ENCODE measurements at places on chromosomes 6 and 20.

DNA sequence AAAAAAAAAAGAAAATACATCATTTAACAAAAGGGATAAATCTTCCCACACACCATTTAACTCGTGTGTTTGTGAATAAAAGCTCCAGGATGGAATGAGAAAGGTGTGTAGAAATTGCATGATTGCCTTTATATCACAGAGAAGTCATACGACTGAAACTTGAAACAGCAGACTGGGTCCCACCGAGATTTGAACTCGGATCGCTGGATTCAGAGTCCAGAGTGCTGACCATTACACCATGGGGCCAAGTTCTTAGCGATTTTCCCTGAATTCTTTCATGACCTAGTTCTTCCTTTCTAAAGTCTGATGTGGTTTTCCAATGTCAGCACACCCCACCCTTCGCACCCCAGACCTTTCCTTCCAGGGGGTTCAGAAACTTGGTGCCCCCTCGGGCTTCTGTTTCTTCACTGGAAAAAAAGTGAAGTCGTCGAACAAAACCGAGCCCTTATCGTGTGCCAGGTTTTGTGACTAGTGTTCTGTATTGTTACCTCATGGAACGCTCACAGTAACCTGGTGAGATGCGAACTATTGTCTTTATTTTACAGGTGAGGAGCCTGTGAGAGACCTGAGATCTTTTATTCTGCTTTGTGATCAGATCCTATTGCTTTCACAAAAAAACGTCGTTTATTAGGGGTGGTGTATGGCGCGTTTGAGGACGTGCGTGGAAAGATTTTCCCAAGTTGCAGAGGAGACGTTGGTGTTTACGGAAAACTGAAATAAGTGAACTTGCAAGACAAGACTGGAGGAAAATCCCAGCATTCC is 120.8 kb downstream of the OR2B2 start:
- peak; percentile 75 for DNase-seq

DNA sequence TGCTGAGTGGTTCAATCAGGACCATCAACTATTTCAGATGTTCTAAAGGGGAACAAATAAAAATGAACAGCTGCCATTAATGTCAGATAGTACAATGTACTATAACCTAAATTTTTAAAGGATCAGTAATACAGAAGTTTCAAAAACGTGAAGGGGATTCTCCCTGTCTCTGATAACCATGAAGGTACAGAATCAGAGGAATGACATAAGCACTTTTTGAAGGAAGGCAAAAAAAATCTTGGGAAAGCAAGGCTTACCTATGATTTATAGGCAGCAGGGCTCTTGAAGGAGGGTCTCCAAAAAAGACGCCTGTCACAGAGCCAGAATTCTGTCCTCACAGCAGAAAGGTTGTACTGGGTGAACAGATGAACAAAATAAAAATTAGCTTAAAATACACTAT is 20.1 kb downstream of the DEK start:
- DNase-seq, result no peak

- DNase-seq, result no peak
Measured at GRCh38 chr6:68094070-68094469, 541.0 kb upstream of the ADGRB3 start.

- DNase-seq, result no peak
Measured at GRCh38 chr6:44708208-44708607, 320.7 kb downstream of the CDC5L start.

All from right kidney (tissue), 9 donors.